ENCODE measurements at places on chromosomes 3 and 15.

- DNase-seq: no peak
Measured at GRCh38 chr3:194421-194820, 2.1 kb upstream of the CHL1 start.

DNA sequence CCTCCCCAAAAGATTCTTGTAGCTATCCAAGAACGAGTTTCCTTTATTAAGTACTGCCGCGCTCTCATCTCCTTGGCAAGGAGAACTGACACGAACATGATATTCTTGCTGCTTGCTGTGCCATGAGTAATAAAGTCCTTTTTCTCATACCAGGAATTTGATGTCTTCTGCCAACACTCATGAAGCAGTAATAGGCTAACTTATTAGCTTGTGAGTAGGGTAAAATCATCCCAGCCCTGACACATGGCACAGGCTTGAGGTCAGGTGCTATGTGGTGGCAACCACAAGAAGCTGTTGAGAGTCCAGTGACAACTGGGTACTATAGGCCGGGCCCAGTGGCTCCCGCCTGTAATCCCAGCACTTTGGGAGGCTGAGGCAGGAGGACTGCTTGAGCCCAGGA, 22.7 kb upstream of the UBXN7 start:
- no peak for DNase-seq

GRCh38 chr15:91516866-91517265, 336.6 kb upstream of the SLCO3A1 start:
- no peak for DNase-seq

DNA sequence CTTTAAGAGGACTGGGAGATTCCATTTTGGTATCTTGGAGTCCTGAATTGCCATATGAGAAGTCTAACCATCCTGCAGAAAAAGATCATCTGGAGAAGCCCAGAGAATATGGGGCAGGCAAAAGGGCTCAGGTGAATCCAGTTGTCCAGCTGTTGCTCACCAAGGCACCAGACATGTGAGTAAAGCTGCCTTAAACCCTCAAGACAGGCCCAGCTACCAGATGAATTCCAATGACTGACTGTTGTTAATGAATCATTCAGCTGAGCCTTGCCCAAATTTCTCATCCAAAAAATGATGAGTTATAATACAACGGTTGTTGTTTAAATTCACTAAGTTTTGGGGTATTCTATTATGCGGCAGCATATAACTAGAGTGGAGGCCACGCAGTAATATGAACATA, 22.0 kb upstream of the NANOGP8 start:
- no peak for DNase-seq

- DNase-seq: no peak
Measured at GRCh38 chr3:127053979-127054378, 71.1 kb downstream of the PLXNA1 start.

GRCh38 chr15:34049112-34049511, 10.1 kb upstream of the AVEN start:
- DNase-seq: no peak

DNA sequence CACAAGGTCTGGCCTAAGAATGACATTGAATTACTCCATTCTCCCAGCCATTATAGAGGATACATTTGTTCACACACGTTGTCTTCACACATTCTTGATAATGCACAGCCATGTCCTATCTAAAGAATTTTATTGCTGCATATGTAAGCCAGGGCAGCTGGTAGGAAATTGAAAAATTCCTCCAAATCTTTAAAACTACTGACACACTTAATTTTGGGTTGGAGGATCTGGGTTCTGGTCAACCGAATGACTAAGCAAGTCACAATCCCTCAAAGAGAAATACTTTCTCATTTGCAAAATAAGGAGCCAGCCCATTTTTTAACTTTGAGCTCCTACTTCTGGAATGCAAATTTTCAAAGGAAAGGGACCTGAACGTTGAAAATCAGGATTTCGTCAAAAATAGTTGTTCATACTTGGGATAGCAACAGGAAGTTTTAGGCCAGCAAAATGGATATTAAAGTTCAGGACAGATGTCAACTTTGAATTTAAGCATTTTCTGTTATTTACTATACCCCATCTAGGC, 638.3 kb downstream of the NTRK3 start:
- DNase-seq: no peak

GRCh38 chr15:54014067-54014655, 35.9 kb downstream of the UNC13C start:
- no peak for DNase-seq

- no peak for DNase-seq
Measured at GRCh38 chr15:42155546-42156242, 742 bp downstream of the PLA2G4F start.

DNA sequence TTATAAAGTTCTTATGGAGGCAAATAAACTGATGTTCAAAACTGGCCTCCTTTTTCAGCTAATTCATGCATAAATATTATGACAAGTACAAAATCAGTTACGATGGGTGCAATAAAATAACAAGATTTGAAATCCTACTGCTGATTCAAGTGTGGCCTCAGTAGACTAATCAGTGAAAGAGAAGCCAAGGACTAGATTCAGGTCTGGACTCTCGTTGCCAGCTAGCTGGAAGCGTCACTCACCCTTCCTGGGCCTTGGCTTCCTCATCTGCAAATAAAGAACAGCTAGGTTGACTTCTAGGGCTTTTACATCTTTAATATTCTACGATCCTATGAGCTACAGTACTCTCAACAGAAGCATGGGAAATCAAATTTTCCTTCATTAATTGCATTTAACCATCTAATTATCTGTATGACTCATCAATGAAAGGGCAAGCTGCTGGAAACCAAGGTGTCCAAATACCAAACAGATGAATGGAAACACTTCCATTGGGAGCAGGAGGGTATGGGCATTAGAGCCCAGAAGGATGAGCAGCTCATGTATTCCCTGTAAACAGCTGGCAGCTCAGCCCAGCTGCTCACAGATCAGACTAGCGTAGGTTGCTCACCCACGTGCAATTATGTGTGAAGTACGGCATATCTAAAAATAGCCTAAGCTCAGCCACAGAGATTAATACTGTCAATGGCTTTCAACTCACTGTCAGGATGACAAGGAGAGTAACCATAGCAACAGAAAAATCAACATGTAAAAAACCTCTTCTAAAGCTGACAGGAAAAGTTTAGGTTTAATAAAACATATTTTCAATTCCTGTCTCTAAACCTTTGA, 294.8 kb downstream of the PLCL2 start:
- DNase-seq: no peak

DNA sequence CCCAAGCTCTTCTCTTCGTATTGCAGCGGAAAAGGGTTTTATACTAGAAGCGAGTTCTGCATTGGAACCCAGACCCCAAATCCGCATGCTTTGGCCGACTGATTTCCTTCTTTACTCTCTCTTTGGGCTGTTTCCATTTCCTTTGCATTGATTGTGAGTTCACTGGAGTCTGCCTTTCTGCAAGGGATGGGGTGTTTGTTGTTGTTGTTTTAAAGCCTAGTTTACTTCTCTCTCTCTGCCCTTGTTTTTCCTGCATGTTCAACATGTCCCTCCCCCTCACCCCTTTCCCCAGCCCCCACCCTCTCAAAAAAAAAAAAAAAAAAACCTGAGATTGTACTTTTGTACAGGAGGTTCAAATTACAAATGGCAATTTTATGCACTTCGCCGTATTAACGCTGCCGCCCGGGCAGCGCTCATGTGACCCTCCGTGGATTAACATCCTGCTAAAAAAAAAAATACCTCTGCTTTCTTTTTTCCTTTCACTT, 2.2 kb downstream of the NR2F2 start:
- DNase-seq: no peak

GRCh38 chr3:14552041-14552648, 12.0 kb upstream of the GRIP2 start:
- no peak for DNase-seq

- no peak for DNase-seq
Measured at GRCh38 chr3:11371747-11372146, 99.5 kb downstream of the ATG7 start.

DNA sequence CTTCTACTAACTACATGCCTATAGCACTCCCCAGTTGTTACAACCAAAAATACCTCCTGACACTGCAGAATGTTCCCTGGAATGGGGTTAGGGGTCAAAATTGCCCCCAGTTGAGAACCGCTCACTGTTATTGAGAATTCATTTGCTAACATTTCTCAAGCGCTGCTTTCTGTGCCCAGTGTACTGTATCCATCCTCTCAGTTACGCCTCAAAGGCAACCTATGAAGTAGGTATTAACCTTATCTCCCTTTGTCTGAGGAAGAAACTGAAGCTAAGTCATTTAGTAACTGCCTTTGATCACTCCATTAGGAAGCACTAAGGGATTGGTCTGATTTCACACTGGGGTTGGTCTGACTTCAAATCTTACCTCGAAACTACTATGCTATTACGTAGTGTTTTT, 70.1 kb downstream of the CADPS start:
- no peak for DNase-seq

DNA sequence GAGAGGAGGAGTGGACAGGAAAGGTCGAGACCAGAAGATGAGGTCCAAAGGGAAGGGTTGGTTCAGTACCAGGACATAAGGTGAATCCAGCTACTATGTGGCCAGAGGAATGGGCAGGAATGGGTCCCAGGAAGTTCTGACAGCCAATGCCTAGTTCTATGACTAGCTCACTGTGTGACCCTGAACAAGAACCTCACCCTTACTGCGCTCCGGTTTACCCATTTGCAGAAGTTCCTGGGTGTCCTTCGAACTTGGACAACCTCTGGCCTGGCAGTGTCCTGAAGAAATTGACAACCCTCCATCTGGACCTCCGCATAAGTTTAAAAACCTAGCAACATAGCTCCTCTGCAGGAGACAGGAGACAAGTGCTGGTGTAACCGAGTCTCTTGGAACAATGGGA, 12.2 kb upstream of the PSTPIP1 start:
- DNase-seq: no peak

DNA sequence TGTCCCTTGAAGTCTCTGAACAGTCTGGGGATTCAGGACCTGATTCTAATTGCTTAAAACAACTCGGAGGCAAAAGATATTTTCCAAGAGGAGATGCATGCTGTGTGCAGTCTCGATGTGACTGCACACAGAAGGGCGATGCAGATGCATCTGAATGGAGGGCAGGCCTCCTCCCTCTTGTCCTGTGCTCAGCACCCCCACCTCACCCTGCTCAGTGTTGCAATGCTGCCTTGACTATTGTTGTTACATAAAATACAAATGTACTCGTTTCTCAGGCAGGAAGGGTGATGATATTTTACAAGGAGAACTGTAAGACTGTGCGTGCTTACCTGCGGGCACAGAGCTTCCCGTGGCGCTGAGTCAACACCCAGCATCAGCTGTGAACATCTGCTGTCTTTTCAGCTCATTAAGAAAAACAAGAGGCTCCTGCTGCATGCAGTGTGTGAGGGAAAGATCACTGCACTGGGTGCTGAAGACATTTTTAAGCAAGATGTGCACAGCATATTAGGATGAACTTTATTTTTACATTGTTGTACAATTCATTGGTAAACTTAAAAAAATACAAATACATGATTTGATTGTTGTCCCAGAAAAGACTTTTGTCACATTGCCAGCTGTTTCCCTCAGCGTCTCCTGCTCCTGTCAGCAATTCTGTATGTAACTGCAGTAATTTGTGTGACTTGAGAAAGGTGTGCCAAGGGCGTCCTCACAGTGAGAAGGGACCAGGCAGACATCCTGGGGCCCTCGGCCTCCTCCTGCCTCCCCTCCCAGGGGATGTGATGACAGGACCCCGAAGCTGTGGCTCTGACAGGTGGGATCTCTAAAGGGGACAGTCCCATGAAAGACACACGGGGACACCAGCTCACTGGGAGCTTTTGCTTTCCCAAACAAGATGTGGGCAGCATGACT, 56.3 kb upstream of the RPL32 start:
- DNase-seq: no peak

DNA sequence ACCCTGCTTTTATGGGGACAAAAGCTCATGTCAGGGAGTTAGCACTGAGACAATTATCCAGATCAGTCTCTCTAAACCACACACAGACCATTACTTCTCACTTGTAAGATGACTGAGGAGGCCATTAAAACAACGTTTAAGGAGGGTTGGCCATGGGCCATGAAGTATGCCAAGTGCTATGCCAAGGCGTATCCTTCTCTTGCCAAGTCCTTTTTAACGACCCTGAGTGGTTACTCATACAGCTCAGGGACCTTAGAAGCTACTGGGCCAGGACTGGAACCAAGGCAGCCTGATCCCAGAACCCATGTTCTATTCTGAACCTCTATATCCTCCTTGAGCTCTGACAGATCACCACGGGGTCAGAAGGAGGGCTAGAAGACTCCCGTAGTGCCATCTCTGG, 50.0 kb downstream of the NMNAT3 start:
- DNase-seq: no peak

DNA sequence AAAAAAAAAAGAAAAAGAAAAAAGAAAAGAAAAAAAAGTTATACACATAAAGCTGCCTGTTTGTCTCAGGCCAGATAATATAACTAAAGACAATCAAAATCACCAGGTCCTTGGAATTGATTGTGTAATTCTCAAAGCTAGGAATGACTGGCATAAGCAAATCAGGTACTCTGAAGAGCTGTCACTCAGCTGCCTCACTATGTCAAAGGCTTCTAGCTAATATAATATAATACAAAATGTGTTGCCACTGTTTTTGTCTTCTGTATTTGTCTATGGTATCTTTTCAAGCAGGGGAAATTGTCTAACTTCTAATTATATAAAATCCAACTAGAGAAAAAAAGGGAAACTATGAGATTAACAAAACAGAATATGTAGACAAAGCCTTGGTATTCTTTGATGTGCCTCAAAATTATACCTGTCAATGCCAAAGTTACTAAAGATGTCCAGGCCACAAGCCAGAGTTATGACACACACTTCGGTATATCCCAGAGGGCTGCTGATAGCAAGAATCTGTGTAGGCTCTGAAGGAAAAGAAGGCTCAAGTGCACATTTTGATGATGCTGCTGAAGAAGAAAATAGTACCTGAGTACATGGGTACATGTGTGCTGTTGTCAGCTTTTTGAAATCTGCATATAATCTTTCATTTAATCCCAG, 37.0 kb upstream of the NR2E3 start:
- DNase-seq: no peak

- no peak for DNase-seq
Measured at GRCh38 chr3:25396686-25397085, 31.4 kb upstream of the RARB start.

DNA sequence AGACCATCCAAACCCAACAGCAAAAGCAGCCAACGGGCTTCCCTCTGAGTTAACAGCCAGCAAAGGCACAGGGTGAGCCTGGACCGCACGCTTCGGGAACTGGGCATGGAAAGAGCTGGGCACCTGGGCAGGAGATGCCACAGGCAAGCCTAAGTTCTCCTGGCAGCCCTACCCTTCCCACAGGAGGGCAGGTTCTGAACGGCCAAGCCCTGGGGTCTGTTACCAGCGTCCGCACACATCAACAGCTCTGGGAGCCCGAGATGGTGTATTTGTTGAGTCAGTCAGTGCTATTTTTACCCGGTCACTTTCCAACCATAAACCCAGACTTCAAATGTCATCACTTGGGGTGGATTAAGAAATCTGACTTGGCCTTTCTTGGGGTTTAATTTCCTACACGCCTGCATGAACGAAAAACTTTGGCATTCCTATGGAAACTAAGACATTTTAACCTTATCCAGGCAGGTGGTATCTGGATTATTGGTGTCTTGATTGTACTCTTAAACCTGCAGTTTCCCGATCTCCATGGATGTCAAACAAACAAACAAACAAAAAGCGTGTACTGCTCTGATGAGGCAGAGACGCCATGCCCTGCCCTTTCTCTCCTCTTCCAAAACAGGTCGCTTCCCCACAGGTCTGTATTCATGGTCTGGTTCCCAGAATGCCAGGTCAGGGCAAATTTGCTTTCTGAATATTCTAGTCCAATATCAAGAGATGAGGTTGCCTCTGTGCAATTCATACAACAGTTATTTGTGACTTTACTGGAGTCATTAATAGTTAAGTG, 99.7 kb downstream of the XXYLT1 start:
- DNase-seq: no peak

- no peak for DNase-seq
Measured at GRCh38 chr3:155411500-155412223, 118.2 kb upstream of the STRIT1 start.

- no peak for DNase-seq
Measured at GRCh38 chr15:39391230-39391629, 189.6 kb upstream of the THBS1 start.

Measured in activated naive CD4-positive, alpha-beta T cell treated with Interleukin-2 at 50 U/mL for 16 hours (primary cell).